ENCODE measurements at places on chromosomes 7 and 10.
A peak's percentile ranks its signal among the peaks of the same experiment; 100 is the strongest.

DNA sequence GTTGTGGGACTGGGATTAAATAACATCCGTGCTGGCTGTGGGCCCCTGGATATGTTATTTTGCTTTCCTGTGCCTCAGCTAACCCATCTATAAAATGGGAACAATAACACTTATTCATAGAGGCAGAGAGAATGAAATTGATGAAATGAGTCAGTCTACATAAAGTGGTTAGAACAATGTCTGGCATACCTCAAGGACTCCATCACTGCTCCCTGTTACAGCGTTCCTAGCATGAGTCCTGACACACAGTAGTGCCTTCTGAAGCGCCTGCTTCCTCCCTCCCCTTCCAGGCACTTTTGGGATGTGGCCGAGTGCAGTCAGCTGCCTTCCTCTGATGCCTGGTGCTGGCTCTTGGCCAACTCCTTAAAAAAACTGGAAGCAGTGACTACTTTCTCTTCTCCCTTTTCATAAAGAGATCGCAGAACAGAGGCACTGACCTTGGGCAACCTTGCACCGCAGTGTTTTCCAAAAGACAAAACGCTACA is 108.4 kb upstream of the ZMIZ1 start:
- no peak for DNase-seq

- DNase-seq = no peak
Observed at GRCh38 chr10:89679986-89680385, 21.4 kb upstream of the KIF20B start.

DNA sequence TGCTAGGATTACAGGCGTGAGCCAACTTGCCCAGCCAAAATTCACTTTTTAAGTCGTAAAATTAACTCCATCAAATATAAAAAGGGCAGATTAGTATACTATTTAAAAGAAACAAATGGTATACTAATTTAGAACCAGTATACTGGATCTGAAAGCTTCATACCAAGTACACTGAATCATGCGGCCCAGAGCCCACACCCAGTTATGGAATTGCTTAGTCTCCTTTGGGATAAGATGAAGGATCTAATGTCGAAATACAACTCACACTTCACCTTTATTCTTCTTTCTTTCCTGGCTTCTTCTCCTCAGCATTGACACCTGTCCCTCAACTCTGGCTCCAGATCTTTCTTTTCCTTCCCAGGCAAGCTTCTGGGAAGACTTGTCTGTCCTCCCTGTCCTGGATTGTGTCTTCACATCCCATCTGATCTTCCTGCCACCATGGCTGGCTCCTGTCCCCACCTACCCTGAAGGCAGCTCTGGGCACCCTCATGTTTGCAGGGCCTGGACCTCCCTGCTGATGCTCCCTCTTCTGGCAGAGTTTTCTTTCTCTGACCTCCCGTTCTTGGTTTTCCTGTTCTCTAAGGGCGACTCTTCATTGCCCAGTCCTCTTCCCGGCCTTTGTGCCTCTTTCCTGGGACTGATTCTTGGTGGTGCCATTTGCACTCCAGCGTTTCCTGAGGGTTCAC is 57.8 kb upstream of the CTBP2 start:
- no peak for DNase-seq

- DNase-seq = peak; percentile 17
Observed at GRCh38 chr10:43226851-43227845, 39.7 kb downstream of the RASGEF1A start.

- DNase-seq = no peak
Observed at GRCh38 chr10:21943633-21944265, 59.8 kb downstream of the DNAJC1 start.
